Stimulated activated CD4-positive, alpha-beta T cell treated with anti-CD3 and anti-CD28 coated beads, Interleukin-12 subunit alpha, Interleukin-12 subunit beta, amount 100 ng/mL, for 24 hours (primary cell): ENCODE measurements at places on chromosomes 2 and 18.

DNA sequence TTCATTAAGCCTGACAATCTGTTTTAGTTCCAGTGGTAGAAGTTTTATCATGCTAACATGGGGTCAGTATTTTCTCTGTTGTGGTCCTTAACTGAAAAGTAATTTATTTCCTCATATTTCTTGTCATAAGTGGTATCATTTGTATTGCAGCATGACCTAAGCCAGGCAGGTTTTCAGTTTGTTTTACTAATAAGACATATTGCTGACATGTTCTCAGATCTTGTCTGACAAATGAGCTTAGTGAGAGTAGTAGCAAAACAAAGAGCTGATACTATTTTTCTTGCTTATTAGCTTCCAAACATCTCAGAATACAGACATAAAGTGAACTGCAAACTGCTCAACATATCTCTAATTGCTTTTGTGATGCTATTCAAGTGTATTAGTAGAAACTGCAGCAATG lies 293.6 kb downstream of the DSEL start:
- DNase-seq: no peak

DNA sequence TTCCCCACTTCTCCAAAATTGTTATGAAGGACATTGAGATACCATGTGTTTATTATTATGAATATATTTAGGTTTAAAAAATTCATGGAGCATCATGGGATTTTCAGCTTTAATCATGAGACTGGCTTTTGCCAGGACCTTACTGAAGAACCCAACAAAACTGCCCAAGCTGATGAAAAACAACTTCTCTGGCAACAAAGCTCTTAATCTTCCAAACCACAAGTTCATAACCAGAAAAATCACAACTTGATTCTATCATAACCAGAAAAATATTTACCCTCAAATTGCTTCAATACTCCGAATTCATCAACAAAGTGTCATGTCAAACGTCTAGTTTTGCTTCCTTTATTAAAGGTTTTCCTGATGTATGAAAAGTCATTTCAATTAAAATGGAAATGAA lies 971.8 kb upstream of the ACVR2A start:
- no peak for DNase-seq

GRCh38 chr2:125070726-125071505 lies 1045.8 kb downstream of the CNTNAP5 start:
- no peak for DNase-seq

- DNase-seq: no peak
Observed at GRCh38 chr2:11042841-11043240, 112.4 kb upstream of the SLC66A3 start.

- DNase-seq: no peak
Observed at GRCh38 chr2:155846259-155846658, 486.3 kb downstream of the NR4A2 start.

DNA sequence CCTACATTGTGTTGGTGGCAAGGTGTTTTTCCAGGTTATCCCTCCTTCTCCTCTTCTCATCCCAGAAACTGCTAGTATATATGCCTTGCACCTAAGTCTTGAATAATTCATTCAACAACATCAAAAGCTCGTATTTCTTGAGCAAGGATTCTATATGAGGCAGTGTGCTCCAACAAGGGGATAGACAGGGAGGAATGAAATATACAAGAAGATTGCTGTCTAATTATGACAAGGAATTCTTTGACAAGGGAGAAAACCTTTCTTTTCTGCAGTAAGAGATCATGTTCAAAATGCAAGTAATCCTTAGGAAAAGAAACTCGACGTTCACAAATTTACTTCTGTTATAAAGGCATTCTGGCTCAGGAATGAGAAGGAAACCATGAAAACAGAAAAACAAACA lies 788.6 kb downstream of the TDRD15 start:
- no peak for DNase-seq

DNA sequence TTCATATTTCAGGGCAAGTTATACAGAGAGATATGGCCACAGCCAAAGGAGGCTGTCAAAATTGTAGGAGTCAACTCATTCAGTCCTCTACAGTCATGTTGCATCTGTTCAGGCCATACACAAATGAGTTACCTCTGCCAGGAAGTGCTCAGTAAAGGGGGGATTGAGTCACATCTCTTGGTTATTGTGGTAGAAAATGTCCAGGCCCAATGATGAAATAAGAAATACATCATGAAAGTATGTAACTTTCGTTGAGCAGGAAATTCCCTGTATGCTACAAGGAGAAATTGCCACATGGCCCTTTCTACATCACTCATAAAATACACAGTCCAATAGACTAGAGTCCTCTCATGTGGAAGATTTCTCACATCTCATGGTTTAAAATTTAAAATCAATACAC lies 103.9 kb upstream of the COL3A1 start:
- DNase-seq: no peak

DNA sequence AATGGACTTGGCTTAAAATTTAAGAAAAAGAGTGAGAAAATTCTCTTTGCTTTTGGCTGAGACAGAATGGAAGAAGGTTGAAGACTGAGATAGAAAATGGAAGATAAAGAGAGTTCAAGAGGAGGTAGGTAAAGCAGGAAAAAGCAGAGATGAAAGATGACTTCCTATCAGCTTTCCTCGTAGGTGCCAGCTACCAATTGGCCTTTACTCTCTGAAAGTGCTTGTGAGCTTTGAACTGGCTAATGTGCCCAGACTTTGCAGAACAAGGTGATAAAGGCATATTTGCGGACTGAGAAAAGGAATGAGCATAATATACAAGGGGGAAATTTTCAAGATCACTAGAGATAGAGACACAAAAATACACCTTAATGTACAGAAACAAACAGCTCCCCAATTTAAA lies 54.7 kb upstream of the UBE2E3 start:
- DNase-seq: no peak

- DNase-seq: no peak
Observed at GRCh38 chr18:46481847-46482245, 175.2 kb downstream of the LOXHD1 start.

DNA sequence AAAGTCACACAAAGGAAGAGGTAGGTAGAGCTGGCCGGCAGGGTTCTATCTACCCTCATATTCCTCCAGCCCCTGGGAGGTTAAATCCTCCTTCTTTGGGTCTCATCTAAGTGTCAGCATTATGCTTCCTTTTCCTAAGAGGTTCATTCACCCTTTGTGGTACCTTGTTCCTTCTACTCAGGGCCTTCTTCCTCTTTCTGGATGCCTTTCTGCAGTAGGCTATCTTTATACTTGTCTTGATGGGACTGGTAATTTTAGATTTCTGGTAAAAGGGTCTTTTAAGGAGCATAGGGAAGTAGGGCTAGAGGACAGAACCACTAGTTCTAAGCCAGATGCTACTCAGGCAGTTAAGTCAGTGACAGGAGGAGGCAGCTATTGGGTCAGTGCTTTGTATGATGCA lies 13.7 kb upstream of the TNP1 start:
- no peak for DNase-seq

DNA sequence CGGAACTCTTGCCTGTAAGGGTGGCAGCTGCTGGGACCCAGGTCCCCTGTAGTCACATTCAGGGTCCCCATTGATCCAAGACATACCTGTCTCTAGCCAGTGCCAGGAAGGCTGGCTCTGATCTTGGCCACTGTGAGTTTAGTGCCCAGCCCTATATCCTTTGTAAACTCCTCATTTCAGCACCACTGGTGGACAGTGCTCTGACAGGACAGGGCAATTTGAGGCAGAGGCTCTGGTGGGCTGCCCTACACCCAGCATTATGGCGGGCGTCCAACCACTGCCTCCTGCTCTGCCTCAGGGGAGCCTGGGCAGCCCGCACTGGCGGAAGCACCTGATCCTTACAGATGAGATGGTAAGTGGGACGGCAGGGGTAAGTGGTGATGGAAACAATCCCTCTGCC lies 55.2 kb upstream of the MGAT4A start:
- no peak for DNase-seq

DNA sequence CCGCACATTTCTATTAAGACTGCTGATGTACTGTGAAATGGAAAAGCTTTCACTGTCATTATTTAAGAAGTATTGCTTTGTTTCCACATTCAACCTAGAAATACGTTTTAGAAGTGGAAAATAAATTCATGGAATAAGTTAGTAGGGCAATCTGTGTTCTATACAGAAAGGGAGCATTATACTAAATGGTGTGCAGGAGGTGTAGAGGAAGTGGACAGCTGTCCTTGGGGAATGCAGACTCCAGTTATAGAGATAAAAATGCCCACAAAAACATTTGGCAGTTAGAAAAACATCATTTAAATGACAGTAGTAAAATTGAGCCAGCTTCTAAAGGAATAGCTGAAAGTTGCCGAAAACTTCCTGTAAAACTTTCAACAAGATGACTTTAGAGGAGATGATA lies 46.8 kb downstream of the PIK3C3 start:
- no peak for DNase-seq

DNA sequence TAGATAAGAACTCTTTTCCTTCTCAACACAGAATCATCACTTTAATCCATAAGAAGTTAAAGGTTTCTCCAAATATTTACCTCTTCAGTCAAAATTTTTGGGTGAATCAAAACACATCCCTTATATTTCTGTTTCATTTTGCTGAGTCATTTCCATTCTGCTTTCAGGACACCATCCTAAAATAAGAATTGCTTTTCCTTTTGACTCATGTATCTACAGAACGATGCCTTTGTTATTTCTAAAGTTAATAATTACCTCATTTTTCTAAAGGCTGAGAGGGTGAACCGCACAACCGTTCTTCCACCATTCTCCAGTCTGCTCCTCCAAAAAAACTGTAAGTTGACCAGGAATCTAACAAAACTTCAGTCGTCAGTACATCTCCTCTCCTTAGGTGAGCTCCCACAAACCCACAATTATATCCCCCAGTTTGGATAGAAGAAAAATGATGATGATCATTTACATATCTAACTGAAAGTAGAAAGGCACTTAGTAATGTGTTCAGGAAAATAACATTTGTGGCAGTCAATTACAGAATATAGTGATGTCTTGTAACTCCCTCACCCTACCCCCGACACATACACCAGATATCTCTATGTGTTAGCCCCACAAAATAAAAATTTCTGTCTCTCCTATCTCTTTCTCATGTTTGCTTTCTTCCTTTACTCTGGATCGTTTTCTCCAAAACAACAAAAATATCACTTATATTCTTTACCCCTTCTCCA lies 162.5 kb downstream of the RAD51AP2 start:
- DNase-seq: no peak

GRCh38 chr2:2747797-2748301 lies 416.8 kb upstream of the MYT1L start:
- no peak for DNase-seq

DNA sequence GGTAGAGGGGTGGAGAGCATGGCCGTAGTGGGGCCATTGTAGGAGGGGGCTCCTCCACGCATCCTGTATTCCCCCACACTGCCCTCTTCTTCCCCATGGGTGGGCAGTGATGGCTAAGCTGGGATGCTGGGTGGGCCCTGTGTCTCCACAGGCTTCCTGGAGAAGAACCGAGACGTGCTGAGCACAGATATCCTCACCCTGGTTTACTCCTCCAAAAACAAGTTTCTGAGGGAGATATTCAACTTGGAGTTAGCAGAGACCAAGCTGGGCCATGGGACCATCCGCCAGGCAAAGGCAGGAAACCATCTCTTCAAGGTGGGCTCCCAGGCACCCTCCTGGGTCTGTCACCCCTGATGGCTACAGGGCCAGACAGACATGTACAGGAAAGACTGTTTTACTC lies 52.8 kb downstream of the MYO7B start:
- DNase-seq: no peak

DNA sequence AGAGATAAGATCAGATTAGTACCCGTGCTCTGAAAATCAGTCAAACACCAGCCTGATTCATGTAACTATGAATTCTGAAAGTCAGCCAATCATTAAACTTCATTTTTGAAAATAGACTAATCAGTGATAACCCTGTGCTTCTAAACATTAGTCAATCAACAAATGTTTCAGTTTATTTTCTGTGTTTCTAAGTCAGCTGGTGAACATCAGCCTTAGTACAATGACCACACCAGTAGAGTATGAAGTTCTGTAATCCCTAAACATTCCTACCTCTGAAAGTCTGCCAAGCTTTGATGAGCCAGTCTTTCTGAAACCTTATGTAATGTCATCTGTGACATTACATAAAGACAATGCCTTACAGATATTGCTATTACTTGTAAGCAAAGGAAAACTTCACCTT lies 807.4 kb upstream of the CRIM1 start:
- DNase-seq: no peak

DNA sequence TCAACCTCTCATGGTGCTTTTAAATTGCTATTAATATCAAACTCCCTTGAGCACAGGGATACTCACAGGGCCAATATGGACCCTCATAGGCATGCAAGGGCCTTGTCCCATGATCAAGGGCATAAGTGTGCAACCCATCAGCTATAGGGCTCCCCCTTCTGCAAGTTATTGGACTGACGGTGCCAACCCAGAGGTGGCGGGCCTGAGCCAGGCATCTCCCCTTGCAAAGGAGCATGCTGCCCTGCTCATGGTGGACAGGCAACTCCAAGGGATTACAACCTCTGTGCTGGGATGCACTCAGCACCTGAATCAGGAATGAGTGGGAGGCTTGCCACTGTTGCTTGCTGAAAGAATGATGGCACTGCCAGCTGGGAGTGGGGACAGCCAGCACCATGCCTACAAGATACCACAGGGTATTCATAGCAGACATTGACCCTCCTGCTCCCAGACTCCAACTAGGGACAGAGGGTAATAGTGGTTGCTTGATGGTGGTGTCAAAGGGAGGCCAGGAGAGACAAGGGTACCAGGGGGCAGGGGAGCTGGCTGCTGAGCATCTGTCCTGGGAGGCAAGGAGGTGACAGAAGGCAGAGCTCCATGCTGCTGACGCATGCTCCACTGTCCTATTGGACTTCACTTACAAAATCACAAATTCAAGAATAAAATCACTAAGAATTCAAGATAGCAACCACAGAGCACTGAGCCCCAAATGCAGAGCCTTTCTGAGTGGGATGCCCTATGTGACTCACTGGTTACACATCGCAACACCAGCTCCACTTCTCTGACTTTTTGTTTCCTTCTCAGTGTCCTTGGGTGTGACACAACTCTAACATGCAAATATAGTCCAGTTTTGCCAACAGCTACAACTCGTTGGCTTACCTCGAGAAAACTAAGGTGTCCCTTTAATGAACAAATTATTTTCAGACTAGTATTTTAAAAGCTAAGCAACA lies 157.1 kb upstream of the CCDC150 start:
- DNase-seq: no peak

GRCh38 chr2:68853035-68853434 lies 18.2 kb downstream of the BMP10 start:
- no peak for DNase-seq

- no peak for DNase-seq
Observed at GRCh38 chr2:27093430-27094352, 7.1 kb downstream of the KHK start.

DNA sequence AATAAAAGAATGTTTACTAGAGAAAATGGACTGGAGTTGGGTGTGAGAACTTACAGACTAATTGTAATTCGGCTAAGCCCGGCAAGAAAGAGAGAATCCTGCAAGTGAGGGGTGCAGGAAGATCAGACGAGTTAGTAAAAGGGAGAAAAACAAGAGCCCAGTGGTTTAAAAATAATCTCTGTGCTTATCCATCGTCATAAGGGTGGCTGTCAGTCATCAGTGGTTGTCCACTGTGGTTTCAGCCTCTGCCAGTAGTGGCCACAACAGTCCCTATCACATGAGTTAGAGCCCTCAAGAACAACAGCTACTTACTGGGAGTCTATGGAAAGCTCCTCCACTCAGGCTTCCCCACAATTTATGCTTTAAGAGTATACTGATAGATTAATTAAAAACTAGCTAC lies 239.8 kb downstream of the SETBP1 start:
- DNase-seq: no peak
